ENCODE measurements at places on chromosomes 7 and 10.

GRCh38 chr10:6574664-6575176 lies 5.4 kb downstream of the PRKCQ start:
- DNase-seq, result no peak

- DNase-seq, result no peak
These were observed 278.7 kb upstream of the SHH start for GRCh38 chr7:156090988-156091387.

- peak; percentile 68 for DNase-seq
These were observed 21.2 kb downstream of the ATP6V1F start for GRCh38 chr7:128883622-128884448.

DNA sequence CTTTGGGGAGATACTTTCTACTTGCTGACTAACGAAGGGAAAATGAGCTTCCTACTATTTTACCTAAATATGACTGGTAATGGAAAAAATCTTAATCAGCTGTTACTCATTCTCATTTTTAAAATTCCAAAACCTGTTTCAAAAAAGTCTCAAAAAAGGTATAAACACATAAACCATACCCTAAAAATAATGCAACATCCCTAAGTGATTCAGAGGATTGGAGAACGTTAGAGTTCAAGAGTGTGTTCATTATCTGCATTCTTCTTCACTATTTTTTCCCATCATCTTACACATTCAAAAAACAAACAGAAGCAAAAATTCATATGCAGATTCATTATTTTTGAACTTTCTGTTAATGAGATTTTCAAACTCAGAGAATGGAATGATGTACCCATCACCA lies 150.4 kb upstream of the GNAI1 start:
- DNase-seq, result no peak

DNA sequence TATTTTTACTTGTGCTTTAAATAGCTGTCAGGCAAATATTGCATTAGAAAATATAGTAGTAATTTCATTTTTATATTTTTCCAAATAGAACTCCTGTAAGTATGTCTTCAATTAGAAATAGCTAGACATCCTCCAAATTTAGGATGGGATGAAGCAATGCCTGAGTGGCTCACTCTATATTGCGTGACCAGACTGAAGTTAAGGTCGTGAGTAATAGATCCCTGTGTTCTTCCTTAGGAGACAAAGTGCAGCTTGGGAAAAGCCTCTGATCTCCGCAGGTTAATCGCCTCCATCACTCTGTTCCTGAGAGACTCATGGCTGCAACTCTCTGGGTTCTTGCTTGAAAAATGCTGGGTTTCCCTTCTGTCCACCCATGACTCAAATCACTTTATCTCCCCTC lies 484.8 kb upstream of the ANKRD30A start:
- DNase-seq, result no peak

- DNase-seq, result no peak
These were observed 1.1 kb downstream of the PLXDC2 start for GRCh38 chr10:19817231-19817933.

DNA sequence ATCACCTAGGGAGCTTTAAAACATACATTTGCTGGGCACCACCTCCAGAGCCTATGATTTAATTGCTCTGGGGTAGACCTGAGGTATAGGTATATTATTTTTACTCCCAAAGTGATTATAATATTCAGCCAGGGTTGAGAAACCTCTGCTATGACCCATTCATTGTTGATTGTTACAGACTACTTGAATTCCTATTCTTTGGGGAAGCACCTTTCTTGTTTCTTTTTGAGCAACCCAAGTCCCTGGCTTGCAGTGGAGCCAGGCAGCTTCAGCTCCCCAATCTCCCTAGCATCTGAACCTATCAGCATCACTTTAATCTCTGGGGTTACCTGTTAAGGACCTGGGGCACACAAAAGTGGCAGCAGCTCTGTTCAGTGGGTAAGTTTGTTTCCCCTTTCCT lies 8.6 kb downstream of the PRKG1 start:
- DNase-seq, result no peak

DNA sequence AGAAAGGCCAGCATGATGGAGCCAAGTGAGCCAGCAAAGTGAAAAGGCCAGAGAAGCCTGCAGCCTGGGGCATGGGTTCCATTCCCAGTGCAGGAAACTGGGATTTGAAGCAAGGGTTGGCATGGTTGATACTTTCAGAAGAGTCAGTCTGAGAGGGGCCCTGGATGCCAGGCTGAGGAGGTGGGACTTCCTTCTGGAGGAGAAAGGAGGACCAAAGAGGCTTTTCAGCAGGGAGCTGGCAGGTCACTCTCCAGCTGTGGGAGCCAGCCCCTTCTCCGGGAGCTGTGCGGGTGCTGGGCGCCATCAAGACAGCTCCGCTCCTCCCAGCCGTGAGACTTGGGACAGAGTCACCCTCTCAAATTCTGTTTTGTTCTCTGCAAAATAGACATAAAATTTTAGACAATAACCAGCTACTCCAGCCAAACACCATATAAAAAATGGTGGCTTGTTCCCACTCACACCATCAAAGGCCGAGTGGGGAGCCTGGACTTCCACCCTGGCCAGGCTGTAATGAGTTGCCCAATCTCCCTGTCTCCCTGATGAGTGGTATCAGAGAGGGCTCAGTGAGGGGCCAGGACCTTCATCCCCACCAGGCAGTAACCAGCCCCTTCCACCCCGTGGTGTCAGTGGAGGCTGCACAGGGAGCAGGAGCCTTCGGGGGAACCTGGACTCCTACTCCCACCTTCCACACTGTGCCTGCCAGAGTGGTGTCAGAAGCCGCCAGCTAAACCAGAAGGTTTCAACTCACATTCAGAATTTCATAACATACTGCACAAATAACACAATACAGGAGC lies 133.6 kb upstream of the RET start:
- no peak for DNase-seq

GRCh38 chr10:99266383-99266782 lies 30.7 kb upstream of the HPSE2 start:
- no peak for DNase-seq

GRCh38 chr7:44767912-44768627 lies 19.4 kb downstream of the ZMIZ2 start:
- peak; percentile 68 for DNase-seq

DNA sequence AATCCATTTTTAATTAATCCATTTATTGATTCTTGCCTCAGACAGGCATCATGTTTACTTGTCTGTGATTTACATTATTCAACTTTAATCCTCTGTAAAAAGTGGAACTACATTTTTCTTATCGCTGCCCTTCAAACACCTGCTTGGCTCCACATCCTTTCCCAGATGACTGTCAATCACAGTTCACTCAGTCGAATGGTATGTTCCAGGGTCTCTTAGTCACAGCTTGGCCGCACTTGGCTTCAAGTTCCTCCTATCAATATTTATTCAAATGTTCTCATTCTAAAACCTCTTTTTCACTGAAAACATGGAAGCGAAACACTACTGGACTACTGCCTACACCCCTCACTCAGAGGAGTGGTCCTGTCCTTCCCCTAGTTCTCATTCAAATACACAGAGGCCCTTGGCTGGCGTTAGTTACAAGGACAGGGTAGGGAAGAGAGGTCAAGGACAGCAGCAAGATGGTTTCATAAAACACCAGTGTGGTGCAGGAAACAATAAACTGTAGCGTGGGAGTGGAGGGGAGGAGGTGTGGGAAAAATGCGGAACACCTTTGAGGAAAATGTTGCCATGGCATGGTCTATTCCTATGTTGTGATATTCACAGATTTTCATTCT lies 143.2 kb downstream of the USP6NL start:
- no peak for DNase-seq

DNA sequence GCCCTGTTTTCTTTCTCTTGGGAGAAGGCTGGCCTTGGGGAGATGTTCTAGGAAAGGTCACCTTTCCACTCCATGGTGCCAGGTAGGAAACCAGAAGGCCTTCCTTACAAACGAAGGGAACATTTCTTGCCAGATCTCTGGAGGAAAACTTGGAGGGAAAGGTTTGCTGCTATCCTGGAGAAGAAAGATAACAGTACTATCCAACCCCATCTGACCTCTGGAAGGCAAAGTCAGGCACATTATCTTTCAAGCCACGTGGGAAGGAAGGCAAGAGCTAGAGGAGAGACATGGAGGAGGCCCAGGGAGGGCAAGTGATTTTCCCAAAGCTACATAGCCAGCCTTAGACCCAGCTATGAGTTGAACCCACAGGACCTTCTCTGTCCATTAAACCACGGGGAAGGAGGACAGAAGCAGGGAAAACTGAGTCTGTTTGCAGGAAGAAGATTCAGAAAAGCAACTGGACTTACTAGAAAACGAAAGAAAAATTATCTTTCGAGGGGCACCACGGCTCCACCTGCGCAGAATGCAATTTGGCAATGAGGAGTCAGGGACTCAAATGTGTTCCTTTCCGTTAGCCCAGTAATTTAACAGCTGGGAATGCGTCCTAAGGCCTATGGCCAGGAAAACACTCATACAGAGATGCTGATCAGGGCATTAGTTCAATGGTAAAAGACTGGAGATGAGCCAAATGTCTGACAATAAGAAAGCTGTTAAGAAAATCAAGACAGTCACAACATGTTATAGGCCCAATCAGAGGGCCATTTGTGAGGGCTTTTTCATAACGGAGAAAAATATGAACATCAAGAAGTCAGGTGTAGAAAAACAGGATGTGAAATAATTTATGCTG lies 32.0 kb upstream of the PSAP start:
- DNase-seq, result no peak

DNA sequence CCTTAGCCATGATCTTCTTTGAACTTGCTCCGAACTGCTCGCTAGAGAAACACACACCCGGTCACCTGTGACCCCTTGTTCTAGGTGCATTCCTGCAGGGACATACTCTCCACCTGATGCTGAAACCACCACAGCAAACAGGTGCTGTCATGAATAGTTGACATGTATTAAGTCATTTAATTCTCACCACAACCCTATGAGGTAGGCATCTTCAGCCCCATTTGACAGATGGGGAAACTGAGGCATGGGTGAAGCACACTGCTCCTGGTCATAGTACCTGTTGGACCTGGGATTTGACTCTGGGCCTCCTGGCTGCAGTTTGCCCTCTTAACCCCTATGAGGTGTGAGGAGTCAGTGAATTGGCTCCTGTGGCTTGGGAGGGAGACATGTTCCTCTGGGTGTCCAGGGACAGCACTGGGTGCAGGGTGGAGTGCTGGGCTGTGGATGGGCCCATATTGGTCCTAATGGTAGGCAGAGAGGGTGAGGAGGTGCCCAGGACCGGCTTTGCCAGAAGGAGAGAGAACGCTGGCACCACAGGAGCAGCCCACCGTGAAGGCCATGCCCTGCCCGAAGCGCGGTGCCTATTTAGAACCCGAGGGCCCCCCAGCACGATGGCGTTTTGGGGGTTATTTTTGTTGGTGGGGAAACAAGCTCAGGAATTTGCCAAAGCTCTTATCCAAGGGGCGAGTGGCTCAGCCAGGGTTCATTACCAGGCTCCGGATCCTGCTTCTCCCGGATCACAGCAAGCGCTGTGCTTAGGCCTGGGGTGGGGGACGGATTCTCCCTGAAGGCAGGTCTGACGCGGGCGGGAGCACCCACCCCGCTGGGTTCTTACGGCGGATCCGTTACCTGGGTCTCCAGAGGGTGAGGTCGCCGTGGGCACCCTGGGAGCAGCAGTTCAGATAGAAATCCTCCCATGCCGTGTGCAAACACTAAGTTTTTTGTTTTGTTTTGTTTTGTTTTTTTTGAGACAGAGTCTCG lies 52.3 kb downstream of the GLRX3 start:
- DNase-seq, result no peak

- no peak for DNase-seq
These were observed 139.1 kb downstream of the XPNPEP1 start for GRCh38 chr10:109784236-109784635.

- no peak for DNase-seq
These were observed 1.3 kb downstream of the CASP2 start for GRCh38 chr7:143289421-143289820.

Measured in hippocampal formation (tissue), 2 donors.